Parietal lobe (tissue), 2 donors: ENCODE measurements at places on chromosomes 5 and 9. TPM values are rescaled to one million over a fixed set of nuclear protein-coding genes. Genes with fewer than 3 reads are reported as not detected.

RNF183 gene
- total RNA-seq, result not detected

GABRG2 gene
- 28.5 TPM for total RNA-seq

CDH10 gene
- total RNA-seq, result 50.7 TPM

ENC1 gene
- total RNA-seq, result 2,270 TPM

WNT8A gene
- not detected for total RNA-seq

TEX53 gene
- total RNA-seq, result not detected

NEUROG1 gene
- 1.6 TPM for total RNA-seq

C8G gene
- not detected for total RNA-seq

BAAT gene
- total RNA-seq, result 0.31 TPM

GALT gene
- 70.7 TPM for total RNA-seq

TAF7 gene
- total RNA-seq, result 77.3 TPM

ST8SIA4 gene
- 44.1 TPM for total RNA-seq

SLC34A3 gene
- not detected for total RNA-seq

ECM2 gene
- total RNA-seq, result 2.2 TPM

UGT3A1 gene
- total RNA-seq, result not detected

PCDHB3 gene
- 24.7 TPM for total RNA-seq

SHOC1 gene
- not detected for total RNA-seq

PCDHB12 gene
- 36.9 TPM for total RNA-seq

BARHL1 gene
- not detected for total RNA-seq

SPTLC1 gene
- 80.4 TPM for total RNA-seq
